ENCODE measurements at places on chromosomes 1 and 21.

DNA sequence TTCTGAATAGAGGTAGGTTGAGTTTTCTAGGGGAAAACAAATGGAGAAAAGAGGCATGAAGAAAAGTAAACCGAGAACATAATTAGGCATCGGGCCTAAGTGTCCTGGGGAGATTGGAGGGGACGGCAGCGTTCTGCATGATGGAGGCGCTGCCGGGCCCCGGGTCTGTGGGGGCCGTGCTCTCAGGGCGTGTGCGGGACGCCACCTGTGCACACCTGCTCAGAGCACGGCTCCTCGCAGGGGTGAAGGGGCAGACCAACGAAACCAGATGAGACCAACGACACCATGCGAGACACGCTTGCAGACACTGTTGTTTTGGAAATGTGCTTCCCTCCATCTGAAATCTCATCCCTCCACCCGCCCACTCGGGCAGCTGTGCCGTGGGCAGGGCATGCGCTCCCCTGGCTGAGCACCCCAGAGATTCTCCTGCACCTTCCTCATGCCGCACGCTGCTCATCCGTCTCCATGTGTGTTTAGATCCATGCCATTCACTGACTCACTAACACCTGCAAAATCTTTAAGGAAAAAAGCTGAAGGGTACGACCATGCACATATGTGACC, 28.2 kb upstream of the TRAPPC10 start:
- no peak for DNase-seq

- no peak for DNase-seq
These were observed 60.6 kb upstream of the SEC16B start for GRCh38 chr1:178030467-178030866.

GRCh38 chr1:239807361-239807760, 284.3 kb upstream of the FMN2 start:
- DNase-seq, result no peak

DNA sequence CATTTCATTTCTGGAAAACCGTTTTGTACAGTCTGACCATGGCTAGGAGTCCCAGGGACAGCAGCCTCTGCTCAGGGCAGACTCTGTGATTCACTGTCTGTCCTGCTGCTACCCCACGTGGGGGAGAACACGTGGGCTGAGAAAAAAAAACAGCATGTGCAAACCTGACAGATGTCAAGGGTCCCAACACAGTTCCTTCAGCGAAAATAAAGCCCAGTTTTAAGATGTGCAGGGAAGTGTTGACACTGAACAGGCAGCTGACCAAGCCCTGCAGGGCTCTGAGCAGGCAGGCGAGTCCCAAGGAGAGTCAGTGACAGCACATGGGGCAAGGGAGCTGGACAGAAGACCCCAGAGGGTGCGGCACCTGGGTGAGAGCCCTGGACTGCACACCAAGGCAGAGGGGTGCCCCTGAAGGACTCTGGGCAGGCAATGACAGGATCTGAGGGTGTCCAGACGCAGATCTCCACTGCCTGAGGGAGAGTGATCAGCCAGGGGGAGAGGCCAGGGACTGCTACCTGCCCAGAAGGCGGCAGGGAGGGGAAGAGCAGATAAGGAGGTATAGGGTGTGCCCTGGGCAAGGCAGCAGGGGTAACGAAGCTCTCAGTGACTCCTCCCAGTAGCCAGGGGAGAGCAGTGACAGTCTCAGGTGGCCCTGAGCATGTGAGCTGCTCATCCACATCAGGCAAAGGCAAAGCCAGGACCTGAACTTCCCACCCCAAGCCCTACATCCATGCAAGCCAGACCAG, 5.1 kb upstream of the SPATC1L start:
- DNase-seq, result no peak

DNA sequence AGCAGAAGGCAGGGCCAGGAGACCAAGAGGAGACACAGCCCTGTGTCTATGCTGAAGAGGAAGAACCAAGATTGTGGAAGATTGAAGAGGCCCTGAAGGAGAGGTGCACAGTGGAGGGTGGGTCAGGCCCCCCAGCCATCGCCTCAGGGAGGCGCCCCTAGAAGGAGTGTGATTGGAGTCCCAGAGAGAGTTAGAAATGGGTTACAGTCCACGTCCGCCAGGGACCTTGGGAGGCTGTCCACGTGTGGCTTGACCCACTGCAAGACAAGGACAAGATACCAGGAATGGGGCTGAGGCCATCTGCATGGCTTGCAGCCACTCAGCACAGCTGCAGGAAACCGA, 375.1 kb downstream of the NPHP4 start:
- DNase-seq, result no peak

- DNase-seq, result peak; percentile 59
These were observed 34.8 kb downstream of the MX1 start for GRCh38 chr21:41460578-41461527.

DNA sequence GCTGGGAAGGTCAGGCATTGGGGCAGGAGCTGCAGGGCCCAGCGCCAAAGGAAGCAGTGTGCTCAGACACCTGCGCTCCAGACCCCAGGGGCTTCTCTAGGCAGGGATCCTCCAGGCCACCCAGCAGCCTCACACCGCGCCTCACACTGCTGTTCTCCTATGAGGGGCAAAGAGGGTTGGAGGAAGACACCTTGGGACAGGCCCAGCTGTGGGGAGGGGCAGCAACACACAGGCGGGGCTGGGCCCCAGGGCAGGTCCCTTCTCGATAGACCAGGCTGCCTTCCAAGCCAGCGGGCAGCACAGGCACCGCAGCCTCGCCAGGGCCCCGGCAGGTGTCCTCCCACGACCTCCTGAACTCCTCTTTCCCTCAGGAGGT, 20.7 kb upstream of the PRSS38 start:
- no peak for DNase-seq

DNA sequence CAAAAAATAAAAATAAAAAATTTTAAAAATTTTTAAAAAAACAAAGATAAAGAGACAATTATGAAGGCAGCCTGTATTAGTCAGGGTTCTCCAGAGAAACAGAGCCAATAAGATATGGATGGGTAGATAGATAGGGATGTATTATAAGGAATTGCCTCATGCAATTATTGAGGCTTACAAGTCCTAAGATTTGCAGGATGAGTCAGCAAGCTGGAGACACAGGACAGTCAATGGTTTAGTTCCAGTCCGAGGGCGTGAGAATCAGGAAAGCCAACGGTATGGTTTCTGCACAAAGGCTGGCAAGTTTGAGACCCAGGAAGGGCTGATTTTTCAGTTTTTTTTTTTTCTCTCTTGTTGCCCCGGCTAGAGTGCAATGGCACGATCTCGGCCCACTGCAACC, 24.1 kb upstream of the EIF4G3 start:
- DNase-seq, result no peak

DNA sequence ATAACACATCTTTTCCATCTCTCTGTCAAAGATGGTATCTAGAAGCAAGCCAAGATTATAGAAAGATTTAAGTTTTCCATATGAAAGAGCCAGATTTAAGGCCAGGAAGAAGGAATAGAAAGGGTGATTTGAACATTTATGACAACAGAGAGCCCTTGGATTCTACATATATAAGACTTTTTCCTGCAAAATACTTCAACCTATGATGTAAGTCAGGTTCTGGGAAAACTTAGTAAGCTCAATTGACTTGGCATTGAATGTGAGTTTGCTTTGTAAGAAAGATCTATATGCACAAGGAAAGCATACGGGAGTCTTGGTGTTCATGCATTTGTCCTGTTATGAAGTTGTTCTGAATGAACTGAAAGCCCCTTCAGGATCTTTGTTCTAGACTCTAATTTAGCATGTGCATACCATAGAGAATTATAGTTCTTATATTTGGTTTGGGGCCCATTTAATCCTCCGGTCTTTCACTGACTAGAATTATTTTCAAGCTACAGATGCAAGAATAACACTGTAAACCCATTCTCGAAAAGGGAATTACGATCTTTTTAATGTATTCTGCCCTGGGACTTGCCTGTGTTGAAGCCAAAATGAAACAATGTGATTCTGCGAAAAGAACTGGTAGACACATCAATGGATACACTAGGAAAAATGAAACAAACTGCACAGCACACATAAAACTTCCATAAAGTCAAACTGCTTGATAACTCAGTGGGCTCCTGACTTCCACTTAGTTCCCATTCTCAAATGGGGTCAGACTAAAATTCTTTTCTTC, 152.8 kb downstream of the DISP1 start:
- DNase-seq, result no peak

DNA sequence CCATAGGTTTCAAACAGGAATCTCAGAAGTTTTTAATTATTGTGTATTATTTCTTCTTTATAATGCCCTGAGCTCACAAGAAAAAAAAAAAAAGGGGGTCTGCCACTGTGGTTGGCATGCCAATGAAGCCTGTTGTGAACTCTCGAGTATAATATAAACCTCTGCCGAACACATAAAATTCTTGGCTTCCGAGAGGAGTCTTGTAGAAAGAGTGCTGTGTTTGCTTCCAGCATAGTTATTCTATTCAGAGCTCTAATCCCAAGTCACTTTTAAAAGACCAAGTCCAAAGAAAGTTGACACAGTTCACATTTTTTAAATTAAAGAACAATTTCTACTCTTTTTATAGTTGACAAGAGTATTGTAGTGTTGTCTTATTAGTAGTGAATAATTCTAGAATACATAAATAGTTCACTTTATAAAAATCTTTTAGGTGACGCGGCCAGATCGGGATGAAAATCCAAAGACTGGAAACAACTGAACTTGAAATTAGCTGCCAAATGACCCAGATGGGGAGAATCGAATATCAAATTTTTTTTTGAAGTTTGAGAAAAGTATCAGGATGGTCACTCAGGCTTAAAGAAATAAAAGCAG, 293.2 kb downstream of the DUSP10 start:
- no peak for DNase-seq

- DNase-seq, result no peak
These were observed 190.0 kb upstream of the EDN2 start for GRCh38 chr1:41674522-41674921.

DNA sequence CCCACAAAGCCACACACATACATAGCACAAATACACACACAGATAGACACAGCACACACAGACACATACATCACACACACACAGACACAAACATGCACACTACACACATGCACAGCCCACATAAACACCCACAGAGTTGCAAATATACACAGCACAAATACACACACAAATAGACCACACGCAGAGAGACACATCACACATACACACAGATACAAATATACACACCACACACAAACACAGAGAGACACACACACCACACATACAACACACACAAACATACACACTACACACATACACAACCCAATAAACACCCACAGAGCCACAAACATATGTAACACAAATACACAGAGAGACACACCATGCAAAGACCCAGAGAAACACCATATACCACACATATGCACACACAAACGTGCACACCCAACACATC, 154.9 kb downstream of the GLUL start:
- DNase-seq, result no peak

GRCh38 chr1:202189918-202190715, 3.5 kb upstream of the LGR6 start:
- DNase-seq, result no peak

DNA sequence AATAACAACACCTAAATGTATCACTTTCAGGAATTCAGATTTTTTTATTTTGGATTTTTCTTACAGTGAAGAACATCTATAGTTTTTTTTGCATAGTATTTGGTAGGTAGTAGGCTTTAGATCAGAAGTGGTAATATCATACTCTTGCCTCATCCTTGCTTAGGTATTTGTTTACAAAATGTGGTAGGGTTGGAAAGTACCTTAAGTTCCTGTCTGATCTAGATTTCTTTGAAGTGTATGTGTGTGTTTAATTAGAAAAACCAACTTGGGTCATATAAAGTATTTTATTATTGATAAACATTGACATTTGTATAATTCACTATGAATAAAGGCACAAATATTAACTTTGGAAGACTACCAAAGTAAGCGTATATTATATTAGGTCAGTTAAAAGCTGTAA, 85.3 kb upstream of the GPR88 start:
- DNase-seq, result no peak

DNA sequence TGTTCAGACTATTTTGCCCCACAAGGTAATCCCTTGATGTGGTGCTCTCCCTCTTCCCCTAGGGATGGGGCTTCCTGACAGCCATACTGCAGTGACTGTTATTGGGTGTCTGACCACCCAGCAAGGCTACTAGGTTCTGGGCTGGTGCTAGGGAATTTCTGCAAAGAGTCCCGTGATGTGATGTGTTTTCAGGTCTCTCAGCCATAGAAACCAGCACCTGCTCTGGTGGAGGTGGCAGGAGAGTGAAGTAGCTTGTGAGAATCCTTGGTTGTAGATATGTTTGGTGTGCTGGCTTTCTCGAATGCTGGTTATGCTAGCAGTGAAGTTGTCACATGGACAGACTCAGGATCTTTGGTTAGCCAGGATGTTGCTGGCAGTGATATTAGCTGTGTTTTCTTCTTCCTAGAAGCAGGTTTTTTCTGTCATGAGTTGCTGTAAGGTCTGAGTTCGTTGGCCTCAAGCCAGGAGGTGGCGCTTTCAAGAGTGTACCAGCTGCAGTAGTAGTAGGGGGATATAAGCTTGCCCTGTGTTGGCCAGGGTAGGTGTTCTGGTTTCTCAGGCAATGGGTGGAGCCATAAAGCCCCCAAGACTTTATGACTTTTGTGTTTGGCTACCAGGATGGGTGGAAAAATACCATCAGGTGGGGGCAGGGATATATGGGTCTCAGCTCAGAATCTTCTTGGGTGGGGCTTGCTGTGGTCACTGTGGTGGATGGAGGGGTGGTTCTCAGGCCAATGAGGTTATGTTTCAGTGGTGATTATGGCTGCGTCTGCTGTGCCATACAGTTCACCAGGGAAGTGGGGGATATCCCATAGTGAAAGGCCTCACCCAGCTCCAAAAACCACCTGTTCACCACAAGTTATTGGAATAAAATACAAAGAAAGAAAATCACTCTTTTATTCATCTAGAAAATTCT, 1112.3 kb downstream of the KCNT2 start:
- no peak for DNase-seq

- no peak for DNase-seq
These were observed 137.8 kb downstream of the SLC44A5 start for GRCh38 chr1:75472971-75473603.

DNA sequence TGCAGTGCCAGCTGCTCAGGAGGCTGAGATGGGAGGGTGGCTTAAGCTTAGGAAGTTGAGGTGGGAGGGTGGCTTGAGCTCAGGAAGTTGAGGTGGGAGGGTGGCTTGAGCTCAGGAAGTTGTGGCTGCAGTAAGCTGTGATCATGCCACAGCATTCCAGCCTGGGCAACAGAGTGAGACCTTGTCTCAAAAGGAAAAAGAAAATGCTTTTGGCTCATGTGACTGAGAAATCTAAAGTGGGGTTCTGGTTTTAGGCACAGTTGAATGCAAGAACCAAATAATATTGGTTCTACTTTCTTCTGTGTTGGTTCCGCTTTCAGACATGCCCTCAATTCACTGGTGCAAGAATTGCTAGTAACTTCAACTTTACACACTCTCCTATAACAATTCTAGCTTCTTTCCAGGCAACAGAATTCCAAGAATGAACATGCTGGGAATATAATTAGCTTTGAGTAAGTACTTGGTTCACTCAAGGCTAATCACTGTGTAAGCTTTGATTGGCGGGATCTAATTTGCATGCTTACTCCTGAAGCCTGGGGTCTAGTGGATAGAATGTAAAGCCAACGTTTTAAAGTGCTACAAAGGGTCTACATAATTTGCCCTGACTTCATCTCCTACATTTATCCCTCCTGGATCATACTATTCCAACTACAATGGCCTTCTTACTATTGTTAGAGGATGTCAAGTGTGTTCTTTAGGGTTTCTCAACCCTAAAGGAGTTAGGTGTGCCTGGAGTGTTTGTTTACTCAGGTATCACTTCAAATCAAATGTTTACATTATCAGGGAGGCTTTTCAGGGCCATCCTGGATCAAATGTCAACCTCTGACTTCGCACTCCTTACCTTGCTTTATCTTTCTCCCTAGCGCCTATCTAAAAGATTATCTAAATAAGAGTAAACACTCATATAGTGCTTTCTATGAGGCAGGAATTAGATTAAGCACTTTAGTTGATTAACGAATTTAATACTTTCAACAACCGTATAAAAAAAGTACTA, 115.1 kb downstream of the SLC16A1 start:
- DNase-seq, result no peak

- no peak for DNase-seq
These were observed 98.8 kb downstream of the SDCCAG8 start for GRCh38 chr1:243354511-243355153.

Data from activated T-cell treated with anti-CD3 and anti-CD28 coated beads, Interleukin-2, amount 50 U/mL, for 1 hour (primary cell).